ENCODE measurements at places on chromosomes 5 and 9.

DNA sequence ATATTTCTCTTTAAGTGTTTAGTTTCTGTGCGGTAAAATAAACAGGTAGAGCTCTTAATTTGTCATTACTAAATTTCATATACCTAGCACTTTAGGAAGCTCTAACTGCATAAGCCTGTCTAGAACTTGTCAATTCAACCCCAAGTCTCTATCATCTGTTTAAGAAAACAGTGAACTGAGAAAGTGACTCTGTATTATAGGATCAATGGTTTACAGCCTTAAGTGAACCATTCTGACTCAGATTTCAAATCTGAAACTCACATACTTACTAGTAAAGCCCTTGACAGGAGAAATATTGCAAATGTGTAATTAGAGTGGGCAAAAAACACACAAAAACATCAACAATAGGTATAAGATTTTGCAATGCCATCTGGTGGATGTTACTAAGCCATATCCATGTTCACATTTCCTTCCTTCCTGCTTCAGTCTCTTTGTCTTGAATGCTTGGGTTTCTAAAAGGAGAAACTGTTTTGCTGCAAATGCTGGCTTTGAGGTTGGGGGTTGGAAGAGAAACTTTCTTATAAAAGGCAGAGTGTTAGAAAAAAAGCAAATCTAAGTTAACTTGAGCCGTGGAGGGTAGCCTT is 101.8 kb downstream of the DOCK8 start:
- no peak for DNase-seq

DNA sequence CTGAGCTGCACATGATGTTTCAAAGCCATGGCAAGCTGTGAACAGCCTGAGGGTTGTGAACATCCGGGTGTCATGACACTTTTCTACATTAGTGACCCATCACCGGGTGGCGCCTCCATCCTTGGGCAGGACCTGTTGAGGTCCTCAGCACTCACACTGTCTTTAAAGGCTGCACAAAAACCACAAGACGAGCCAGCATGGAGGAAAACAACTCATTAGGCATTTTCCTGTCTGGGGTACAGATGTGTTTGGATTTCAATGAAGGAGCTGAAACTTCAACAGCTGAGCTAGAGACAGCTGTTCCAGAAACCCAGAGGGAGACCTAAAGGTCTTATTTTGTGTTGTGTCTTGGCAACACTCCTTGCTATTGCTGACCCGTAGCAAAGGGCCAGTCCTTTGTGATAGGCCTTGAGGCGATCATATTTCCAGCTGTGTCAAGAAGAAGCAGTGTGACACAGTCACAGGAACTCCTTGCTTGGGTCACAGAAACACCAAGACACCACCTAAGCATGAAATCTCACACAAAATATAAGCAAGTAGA is 151.8 kb upstream of the VLDLR start:
- no peak for DNase-seq

DNA sequence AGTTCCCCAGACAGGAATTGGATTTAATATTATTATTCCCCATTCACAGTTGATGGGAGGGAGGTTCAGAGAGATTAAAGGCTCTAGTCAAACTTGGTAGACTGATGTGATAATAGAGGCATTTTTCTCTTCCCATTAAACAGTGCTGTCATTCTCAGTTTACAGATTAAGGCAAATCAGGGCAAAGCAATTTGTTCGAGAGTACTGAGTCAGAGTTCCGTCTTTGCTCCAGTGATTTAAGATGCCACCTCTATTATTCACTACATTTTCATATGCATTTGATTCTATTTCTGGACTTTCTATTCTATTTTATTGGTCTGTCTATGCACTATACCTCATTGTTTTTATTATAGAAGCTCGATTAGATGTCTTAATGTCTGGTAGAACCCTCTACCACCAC is 201.0 kb upstream of the RAI14 start:
- no peak for DNase-seq

GRCh38 chr5:33311893-33312292 is 128.9 kb upstream of the TARS1 start:
- no peak for DNase-seq

GRCh38 chr5:142388696-142389095 is 63.9 kb upstream of the SPRY4 start:
- no peak for DNase-seq

DNA sequence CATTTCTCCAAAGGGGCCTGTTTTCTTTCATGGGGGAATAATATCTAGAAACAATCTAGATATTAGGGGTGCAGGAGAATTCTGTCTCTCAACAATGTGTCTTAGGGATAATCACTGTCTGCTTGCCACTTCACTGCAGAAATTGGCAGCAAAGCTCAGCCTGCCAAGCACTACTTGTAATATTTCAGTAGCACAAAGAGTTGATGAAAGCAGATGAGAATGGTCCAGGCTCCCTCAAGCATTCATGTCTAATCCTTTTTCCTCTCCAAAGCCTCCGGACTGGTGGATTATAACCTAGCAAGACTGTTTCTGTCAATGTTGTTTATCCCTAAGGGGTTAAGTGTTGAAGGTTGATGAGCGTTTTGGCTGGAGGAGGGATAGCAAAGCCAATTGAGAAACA is 13.3 kb upstream of the MPDZ start:
- DNase-seq: no peak

GRCh38 chr5:144467792-144468191 is 297.1 kb downstream of the KCTD16 start:
- DNase-seq: no peak

DNA sequence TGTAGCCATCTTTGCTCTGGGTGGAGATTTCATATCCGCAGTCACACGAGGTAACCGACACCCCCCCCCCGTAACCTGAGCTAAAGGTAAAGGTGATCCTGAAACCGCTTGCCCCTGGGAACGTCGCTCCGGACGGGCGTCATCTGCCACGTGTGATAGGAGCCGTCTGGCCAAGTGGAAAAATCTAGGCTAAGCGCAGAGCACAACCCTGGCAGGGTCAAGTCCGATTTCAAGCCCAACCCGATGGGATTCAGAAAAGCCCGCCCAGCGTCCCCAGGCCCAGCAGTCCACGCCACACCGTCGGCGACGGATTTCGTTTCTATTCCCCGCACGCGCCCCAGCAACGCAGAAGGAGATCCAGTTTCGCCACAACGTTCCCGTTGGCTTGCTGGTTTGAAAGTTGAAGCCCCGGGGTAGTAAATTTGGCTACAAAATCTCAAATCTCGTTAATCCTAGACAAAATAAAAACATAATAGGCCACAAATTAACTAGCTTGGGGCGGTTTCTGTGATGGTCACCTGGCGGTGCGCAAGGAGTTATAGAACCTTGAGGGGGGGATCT is 32.4 kb upstream of the NFIB start:
- no peak for DNase-seq

- no peak for DNase-seq
Observed at GRCh38 chr9:5375091-5375490, 35.4 kb upstream of the RLN1 start.

DNA sequence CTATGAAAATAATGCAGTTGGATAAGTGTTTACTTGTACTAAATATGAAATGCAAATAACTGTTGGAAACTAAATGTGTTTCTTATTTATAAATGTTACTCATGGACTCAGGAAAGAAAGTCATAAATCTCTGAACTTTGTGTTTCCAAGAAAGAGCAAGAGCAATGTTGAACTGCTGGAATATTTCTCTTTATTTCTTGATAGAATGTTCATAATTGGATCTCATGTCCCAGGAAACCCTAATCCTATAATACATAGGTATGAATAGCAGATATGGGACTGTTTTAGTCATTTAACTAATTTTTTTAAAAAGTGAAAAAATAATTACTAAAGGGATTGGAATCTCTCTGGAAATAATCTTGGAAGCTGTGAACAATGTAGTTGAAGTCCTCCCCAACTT is 245.0 kb upstream of the ACTBL2 start:
- DNase-seq: no peak

DNA sequence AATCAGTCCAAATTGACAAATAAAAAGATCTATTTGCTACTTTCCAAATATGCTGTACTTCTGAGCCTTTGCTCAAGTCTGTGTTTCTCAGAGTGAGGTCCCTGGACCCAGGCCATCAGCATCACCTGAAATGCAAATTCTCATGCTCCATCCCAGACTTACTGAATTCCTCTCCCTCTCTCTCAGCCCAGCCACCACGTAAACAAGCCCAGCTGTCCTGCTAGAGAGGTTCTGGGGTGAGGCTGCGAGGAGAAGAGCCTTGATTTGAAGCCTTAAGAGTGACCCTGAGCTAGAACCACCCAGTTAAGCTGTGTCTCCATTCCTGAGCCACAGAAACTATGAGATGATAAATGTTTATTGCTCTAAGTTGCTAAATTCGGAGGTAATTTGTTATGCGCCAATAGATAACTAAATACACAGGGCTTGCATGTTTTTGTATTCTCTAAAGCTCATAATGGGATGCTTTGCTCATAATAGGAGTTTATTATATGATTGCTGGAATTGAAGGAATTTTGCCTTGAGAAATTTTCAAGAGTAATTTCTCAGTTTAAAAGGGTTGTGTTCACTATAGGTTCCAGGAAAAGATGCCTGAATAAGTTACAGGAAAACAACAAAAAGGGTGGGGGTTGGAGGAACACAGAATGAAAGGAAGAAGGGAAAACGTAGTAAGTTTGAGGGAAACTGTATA is 98.9 kb upstream of the SPATA31D4 start:
- no peak for DNase-seq

- no peak for DNase-seq
Observed at GRCh38 chr5:158619083-158619788, 480.5 kb downstream of the EBF1 start.

DNA sequence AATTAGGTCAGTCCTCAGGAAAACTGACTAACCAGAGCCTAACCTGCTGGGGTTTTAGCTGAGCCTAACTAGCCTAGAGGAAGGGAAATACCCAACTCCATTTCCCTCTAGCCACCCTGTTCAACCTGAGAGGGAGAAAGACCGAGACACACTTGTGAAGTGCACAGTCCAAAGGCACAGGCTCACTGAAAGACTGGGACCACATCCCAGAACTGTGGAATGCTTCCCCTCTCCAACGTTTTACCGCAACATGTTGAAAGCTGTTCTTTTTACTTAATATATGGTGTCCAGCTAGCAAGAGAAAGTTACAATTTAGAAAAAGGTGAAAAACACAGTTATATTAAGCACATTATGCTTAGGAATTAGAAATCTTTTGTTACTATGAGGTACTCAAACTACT is 76.8 kb upstream of the SIMC1 start:
- no peak for DNase-seq
